NCI-H1436 (cell line): ENCODE measurements at places on chromosomes 6 and 20.

DNA sequence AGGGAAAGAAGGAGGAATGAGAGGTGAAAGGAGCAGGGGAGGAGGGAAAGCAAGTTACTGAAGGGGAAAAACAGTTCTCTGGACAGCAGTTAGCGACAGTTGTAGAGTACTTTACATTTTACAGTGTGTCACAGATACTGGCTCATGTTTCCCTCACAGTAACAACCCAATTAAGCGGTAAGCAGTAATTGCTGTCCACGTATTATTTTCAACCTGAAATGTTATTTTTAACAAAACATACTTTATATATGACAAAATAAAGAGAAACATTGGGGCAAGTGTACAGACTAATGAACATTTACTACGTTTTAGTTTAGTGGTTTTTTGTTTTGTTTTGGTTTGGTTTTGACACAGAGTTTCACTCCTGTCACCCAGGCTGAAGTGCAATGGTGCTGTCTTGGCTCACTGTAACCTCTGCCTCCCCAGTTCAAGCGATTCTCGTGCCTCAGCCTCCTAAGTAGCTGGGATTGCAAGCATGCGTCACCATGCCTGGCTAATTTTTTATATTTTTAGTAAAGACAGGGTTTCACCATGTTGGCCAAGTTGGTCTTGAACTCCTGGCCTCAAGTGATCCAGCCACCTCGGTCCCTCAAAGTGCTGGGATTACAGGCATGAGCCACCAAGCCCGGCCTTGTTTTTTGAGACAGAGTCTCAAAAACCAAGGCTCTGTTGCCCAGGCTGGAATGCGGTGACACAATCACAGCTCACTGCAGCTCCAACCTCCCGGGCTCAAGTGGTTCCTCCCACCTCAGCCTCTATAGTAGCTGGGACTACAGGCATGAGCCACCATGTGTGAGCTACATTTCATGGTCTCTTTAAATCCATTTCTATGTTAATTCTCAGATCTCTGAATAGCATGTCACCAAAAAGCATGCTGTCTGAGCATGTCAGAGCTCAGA is 22.6 kb upstream of the BTN3A2 start:
- DNase-seq, result no peak

DNA sequence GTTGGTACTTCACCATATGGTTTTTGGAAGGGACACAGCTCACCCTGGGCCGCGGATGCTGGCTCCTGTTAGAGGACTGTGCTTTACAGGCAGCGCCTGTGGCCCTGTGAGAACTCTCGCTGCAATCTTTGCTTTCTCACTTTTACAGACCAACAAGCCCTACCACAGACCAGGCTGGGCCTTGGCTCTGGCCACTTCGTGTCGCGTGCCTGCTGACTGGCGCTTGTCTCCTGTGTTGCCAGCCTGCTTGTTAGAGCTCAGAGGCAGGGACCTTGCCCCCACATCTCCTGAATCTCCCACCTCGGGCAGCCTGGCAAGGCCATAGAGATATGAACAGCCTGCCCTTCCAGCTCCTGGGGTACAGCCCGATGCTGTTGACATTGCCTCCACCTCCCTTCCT is 56.1 kb downstream of the SYNJ2 start:
- DNase-seq, result no peak

GRCh38 chr6:41294214-41294872 is 7.9 kb upstream of the TREM1 start:
- DNase-seq, result no peak

DNA sequence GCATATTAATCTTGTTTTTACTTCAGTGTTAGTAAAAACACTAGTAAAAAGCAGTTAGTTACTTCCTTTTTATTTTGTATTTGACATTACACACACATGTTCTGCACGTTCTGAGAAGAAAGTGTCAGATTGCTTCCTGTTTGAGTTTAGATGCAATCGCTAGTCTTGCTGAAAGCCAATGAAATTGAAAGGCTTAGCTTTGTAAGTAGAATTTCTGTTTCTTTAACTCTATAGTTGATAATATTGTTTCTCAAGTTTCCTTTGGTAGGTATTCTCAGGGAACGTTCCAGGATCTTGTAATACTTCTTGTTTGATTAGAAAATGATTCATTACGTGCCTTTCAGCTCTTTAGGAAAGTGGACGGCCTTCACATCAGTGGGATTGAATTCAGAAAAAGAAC is 55.0 kb downstream of the CDKAL1 start:
- DNase-seq, result no peak

- no peak for DNase-seq
Observed at GRCh38 chr6:107730106-107730505, 94.0 kb downstream of the SCML4 start.
